ENCODE measurements at places on chromosomes 11 and 22.
A peak's percentile ranks its signal among the peaks of the same experiment; 100 is the strongest.

DNA sequence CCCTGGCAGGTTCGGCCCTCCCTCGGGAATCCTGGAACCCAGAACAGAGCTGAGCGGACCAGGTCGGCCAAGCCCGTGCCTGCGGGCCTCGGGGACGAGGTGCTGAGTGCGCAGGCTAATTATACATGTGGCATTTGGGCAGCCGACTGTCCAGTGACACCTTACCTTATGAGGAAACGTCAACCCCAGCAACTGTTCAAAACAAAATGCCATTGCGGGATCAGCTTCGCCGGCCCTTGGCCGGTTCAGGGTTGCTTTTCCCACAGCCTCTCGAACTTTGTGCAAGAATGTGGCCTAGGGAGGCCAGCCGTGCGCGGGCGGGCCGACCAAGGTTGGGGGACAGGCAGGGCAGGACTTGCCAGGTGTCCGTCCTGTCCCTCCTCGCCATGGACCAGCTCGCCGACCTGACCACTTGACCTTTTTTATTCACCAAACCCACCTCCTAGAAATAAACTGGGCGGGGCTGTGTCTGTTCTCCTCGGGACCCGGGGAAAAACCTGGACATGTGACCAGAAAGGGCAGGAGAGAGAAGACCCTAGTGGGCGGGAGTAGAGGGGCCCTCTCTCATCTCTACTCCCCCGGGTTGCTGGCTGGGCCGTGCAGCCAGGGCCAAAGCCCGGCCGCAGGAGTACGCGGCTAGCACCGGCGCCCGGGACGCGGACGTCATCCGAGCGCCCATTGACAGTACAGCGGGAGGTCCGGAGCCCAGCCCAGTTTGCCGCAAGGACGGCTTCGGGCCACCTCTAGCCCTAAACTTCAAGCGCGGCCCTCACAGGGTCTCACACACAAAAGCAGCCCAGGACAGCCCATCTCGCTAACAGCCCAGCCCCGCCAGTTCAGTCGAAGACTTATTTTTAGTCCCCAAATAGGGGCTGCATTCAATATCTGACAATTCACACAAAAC lies 134.3 kb upstream of the C11orf58 start:
- H3K4me3 ChIP-seq: peak overlapping the region; percentile 49
- peaks cover 4% of the 10 kb centered on the region for H3K36me3 ChIP-seq
- peaks cover 25% of the 10 kb centered on the region for H3K4me1 ChIP-seq
- no peak overlapping the region for H3K27ac ChIP-seq
- no peak for DNase-seq
- H3K27me3 ChIP-seq: peaks cover 58% of the 10 kb centered on the region

DNA sequence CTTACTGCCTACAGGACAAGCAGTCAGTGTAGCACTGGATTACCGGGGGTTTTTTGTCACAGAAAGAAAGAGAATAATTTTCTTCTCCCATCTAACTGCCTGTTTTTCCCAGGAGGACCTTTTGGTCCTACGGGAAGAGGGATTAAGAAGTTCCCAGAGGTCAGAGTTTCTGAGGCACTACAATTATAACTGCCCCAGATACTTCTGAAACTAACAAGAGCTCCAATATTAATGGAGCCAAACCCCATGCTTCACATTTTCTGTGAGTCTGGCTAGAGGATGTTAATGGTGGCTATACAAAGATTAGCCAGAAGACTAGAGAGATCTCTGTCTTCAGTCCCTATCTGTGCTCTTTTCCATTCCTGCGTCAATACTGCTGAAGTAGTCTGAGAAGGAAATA lies at the start of gene OR56A3:
Gene OR56A3 (plus strand): TSS at position 301 of the 400 bp plus-strand sequence. CDS start 5,096 bp downstream, outside the sequence.
- H3K36me3 ChIP-seq: no peaks in the 10 kb centered on the region
- H3K27ac ChIP-seq: no peak within 1 kb of the TSS
- no peak for DNase-seq
- no peaks in the 10 kb centered on the region for H3K4me1 ChIP-seq

DNA sequence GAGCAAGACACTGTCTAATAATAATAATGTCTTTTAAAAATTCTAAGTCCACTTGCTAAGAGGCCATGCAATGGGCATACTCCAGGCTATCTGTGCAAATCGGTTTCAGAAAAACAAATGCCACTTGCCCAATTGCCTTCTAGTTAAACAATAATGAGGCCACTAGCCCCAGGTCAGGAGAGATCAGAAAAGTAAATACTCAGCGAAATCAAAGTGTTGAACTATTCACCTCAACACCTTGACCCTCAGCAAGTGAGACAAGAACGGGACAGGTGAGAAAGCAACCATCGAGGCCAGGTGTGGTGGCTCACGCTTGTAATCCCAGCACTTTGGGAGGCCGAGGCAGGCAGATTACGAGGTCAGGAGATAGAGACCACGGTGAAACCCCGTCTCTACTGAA lies 72.3 kb upstream of the SYN3 start:
- H3K27me3 ChIP-seq: peaks cover 6% of the 10 kb centered on the region
- H3K27ac ChIP-seq: peak overlapping the region; percentile 8
- H3K36me3 ChIP-seq: no peaks in the 10 kb centered on the region
- no peak for DNase-seq
- no peaks in the 10 kb centered on the region for H3K4me1 ChIP-seq

DNA sequence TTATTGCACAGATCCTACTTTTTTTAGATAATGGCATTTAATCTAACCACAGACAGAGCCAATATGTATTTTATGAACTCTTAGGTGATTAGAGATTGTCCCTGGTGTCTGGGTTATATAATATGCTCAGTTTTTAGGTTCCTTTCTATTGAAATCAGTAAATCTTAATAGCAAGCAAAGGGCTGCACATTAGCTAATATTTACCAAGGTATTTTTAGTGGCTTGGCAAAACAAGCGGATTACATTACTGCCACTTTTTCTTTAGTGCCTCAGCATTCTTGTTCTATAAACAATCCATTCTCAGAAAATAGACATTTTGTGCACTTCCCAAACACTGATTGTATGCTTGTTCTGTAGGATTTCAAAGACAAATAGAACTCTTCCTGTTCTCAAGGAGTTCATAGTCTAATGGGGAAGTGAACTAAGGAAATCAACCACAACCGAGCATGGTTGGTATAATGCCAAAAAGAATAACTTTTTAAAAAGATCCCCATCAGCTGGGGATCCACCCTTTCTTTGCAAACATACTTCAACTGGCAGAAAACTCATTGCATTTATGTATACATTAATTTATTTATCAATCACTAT lies 23.8 kb downstream of the KCNJ1 start:
- no peak overlapping the region for H3K27ac ChIP-seq
- H3K27me3 ChIP-seq: no peaks in the 10 kb centered on the region
- peaks cover 58% of the 10 kb centered on the region for H3K4me1 ChIP-seq
- H3K4me3 ChIP-seq: no peak overlapping the region

GRCh38 chr22:38965614-38966379 lies 8.4 kb downstream of the APOBEC3A start:
- no peaks in the 10 kb centered on the region for H3K36me3 ChIP-seq
- H3K27me3 ChIP-seq: peaks cover 6% of the 10 kb centered on the region
- no peak for DNase-seq
- no peaks in the 10 kb centered on the region for H3K4me1 ChIP-seq

DNA sequence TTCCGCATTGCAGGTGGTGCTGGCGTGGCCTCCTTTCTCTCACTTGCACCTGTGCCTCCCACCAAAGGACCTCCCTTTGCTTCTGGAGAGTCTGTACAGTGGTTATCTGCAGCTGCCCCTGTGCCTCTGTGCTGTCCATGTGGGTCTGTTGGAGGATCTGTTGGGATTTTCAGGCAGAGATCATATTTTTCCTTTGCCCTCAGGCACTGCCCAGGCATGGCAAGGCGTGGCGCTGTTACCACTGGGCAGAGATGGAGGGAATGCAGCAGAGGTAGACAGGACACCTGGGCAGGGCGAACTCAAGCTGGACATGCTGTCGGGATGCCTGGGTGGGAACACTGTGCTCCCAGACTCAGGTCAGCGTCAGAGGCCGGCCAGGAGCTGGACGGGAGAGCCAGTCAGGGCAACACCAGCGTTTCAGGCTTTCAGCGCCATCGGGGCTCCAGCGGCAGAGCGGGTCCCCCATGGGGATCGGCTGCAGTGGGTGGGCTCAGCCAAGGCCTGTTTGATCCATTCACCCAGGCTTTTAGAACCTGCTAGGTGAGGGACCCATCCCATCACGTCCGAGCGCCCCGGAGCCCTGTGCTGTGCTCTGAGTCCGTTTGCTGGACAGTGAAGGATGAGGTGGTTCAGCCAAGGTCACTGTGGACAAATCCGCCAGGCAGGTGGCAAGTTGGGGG lies 718.9 kb downstream of the BRD1 start:
- H3K27ac ChIP-seq: no peak overlapping the region
- H3K36me3 ChIP-seq: no peaks in the 10 kb centered on the region
- DNase-seq: no peak

DNA sequence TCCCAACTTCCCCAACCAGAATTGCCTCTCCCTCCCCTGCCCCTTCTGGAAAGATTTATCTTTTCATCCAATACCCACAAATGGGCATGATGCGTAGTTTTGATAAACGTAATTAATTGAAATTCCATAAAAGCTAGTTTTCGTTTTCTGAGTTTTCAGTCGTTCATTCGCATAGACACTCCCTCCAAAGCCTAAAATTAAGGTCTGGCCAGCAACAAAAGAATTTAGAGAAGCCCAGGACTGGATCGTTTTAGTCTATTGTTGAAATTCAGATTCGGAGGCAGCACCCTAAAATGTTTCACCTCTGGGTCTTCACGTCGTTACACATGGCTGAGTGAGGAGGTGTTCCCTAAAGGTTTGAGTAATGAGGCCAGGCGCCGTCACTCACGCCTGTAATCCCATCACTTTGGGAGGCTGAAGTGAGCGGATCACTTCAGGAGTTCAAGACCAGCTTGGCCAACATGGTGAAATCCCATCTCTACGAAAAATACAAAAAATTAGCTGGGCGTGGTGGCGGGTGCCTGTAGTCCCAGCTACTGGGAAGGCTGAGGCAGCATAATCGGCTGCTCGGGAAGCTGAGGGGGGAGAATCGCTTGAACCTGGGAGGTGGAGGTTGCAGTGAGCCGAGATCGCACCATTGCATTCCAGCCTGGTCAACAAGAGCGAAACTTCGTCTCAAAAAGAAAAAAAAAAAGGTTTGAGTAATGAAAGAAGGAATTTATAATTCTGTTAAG lies 589 bp upstream of the NDUFC2 start:
- H3K27me3 ChIP-seq: no peaks in the 10 kb centered on the region
- H3K36me3 ChIP-seq: no peaks in the 10 kb centered on the region
- peak overlapping the region; percentile 74 for H3K27ac ChIP-seq
- H3K4me1 ChIP-seq: peaks cover 49% of the 10 kb centered on the region

DNA sequence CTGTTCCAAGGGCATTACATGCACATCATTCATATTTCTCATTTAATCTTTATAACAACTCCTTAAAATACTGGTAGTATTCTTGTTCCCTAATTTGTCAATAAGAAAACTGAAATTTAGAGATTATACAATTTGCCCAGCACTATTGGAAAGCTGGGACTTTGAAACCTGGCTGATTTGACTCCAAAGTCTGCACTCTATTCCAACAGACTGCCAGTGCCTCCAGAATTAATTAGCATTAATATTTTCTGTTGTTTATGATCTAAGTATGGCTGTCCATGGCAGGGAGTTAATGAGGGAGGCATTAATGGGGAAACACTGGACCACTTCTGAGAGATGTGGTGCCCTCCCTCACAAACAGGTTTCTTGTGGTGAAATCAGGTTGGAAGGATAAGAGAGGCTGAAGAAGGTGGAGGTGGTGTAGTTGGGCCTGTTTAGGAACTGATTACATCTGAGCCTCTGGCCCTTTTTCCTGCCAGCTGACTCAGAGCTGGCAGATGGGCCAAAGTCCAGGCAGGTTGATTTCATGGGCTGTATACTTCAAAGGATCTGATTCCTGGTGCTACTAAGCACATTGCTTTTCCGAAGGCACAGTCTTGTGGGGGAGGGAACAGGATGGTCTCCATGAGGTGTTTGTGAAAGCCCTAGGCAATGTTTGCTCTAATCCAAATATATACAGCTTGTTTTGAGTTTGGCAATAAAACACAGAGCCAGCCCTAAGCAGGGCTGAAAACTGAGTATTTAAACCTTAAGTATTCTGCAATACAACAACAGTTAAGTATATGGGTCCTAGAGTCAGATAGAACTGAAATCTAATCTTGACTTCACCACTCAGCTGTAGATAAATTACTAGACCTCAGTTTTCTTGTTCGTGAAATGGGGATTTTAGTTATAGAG lies 21.0 kb upstream of the RAB30 start:
- H3K36me3 ChIP-seq: peaks cover 2% of the 10 kb centered on the region
- no peaks in the 10 kb centered on the region for H3K27me3 ChIP-seq
- H3K27ac ChIP-seq: no peak overlapping the region
- no peak overlapping the region for H3K4me3 ChIP-seq
- no peak for DNase-seq

DNA sequence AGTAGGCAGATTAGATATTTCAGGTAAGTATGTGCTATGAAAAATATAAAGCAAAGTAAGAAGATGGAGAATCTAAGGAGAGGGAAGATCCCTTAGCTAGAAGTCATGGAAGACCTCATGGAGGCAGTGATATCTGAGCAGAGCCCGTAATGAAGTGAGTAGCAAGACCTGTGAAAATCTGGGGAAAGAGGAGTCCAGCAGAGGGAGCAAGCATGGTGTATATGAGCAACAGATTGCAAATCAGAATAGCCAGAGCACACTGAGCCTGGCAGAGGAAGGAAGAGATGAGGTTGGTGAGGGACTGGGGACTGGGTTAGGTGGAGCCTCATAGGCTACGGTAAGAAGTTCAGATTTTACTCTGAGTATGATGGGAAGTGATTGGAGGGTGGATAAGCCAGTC lies 9.4 kb downstream of the LHFPL7 start:
- no peak for DNase-seq
- H3K27me3 ChIP-seq: peaks cover 2% of the 10 kb centered on the region
- H3K4me1 ChIP-seq: no peaks in the 10 kb centered on the region
- H3K36me3 ChIP-seq: no peaks in the 10 kb centered on the region

- no peak overlapping the region for H3K4me3 ChIP-seq
- DNase-seq: peak; percentile 42
- peaks cover 6% of the 10 kb centered on the region for H3K36me3 ChIP-seq
- H3K27me3 ChIP-seq: no peaks in the 10 kb centered on the region
- H3K4me1 ChIP-seq: peaks cover 34% of the 10 kb centered on the region
These were observed 53.2 kb downstream of the NAT10 start for GRCh38 chr11:34158661-34159060.

DNA sequence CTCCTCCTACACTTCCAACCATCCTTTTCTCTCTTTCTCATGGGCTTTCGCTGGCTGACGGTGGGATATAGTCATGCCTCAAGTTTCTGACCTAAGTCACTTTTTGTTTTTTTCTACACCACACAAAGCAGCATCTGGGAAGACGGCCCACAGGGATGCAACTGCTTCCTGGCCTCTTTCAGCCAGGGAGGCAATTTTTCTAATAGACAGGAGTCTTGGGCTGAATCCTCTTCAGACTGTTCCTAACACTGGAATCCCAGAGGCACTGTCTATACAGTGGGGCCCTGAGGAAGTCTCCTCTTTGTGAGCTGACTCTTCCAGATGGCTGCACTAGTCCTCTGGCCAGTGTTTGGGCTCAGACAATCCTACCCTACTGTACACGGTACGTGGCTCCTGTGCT lies 39.7 kb upstream of the OLFML1 start:
- no peak overlapping the region for H3K4me3 ChIP-seq
- no peak overlapping the region for H3K27ac ChIP-seq
- H3K4me1 ChIP-seq: no peaks in the 10 kb centered on the region
- no peak for DNase-seq

- no peaks in the 10 kb centered on the region for H3K36me3 ChIP-seq
- no peak overlapping the region for H3K4me3 ChIP-seq
- no peaks in the 10 kb centered on the region for H3K27me3 ChIP-seq
- H3K4me1 ChIP-seq: no peaks in the 10 kb centered on the region
- no peak overlapping the region for H3K27ac ChIP-seq
These were observed 81.0 kb downstream of the TRMU start for GRCh38 chr22:46416520-46416871.

- H3K4me1 ChIP-seq: peaks cover 3% of the 10 kb centered on the region
- no peak overlapping the region for H3K27ac ChIP-seq
- no peaks in the 10 kb centered on the region for H3K36me3 ChIP-seq
- H3K27me3 ChIP-seq: no peaks in the 10 kb centered on the region
- DNase-seq: no peak
These were observed 6.4 kb downstream of the SELENOM start for GRCh38 chr22:31100762-31101525.
